ENCODE measurements at places on chromosomes 12 and 14.
A peak's percentile ranks its signal among the peaks of the same experiment; 100 is the strongest.

DNA sequence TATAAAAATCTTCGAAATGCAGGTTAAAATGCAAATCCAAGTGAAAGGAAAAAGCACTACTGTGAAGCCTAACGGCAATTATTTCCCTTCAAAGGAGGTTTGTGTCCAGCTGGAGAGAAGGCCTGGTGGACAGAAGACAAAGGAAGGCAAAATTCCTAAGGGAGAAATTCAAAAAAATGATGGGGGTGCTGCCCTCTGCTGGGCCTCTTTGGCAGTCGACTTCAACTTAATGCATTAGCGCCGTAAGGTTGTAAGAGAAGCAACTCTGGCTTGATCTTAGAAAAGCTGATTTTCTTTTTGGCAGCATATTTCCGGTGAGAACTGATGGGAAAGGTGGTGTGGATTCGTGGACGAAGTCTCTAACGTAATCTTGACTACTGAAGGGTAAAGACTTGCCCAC lies 34.3 kb upstream of the CHFR start:
- DNase-seq: no peak

DNA sequence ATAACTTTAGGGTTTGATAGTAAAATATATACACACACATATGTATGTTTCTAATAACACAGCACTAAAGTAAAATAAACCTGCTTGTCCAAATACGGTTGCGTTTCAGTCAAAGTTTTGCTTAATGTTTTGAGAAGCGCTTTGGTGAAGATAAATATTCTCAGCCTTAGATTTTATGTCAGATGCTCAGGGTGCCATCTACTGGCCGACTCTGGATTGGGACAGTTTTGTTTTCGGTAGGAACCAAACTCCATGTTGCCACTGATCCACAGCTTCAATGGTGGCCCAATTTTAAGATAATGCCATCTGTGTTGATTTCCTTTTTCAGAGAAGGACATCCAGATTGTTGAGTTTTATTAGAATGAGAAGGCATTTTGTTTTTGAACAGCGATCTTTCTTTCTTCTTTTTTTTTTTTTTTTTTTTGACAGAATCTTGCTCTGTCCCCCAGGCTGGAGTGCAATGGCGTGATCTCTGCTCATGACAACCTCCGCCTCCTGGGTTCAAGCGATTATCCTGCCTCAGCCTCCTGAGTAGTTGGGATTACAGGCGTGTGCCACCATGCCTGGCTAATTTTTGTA lies 43.1 kb downstream of the LLPH start:
- DNase-seq: peak; percentile 63

DNA sequence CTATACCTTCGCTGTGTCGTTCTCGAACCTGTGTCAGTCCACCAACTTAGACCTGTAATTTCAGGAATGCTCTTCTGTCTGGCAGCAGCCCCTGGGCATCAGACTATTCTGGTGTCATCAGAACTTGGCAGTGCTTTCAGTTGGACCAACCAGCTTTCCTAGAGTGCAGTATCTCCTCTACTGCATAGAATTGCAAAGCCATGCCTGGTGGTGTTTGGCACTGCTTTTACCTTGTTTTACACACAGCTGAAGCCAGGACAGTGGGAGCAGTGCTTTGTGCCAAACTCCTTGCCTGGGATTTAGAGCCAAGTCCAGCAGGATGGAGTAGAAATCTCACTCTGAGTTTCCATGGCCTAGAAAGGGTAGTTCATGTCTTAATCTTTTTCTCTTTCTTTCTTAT lies 1.5 kb downstream of the FLVCR2 start:
- DNase-seq: no peak

DNA sequence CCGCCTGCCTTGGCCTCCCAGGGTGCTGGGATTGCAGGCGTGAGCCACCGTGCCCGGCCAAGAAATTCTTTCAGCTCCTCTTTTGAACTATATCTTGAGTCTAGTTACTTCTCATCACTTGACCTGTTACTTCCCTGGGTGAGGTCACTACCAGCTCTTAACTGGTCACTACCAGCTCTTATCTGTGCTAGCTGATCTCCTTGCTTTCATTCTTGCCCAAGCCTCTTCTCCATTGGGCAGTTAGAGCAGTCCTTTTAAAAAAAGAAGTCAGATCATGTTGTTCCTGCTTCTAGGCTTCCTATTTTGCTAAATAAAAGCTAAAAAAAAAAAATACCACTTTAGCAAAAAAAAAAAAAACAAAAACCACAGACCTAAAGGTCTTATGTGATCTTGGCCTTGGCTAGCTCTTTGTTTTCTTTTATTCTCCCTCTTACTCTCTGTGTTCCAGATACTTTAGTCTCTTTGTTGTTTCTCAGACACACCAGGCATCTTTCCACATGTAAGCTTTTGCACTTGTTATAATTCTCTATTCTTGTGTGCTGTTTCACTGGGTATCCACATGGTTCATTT lies 63.5 kb downstream of the RAD51B start:
- DNase-seq: no peak

DNA sequence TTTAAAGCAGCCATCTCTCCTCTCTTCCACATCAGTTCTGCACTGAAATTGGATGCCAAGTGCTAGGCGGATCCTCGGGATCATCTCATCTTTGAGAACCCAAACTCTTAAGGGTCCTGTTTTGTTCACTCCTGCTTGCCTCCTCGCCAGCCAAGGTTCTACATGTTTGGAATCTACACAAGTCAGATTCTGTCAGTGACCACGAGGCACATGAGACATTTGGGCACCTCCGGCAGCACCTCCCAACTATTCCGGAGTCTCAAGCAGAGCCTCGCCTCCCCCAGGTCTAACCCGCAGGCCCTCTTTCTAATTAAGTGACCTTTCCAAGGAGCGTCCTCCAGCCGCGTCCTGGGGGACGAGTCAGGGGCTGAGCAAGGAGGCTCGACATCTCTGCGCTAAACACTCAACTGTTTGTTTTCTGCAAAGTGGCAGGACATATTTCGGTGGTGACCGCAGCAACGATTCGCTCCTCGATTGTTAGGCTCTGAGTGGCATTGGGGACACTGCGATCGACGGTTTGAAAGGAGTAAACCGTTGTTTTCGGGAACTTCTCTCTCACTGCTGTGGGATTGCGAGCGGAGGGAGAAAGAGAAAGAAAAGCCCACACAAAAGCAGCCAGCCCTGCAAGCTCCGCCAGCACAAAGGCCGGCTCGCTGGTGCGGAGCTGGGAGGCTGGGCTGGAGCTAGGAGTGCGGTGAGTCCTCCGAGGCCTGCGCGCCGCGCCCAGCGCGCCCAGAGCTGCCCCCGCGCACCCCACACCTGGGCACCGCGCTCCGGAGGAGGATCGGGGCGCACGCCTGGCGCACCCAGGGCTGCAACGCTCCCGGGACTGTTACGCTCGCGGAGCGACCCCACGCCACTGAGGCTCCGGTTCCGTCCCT lies 640 bp downstream of the ARMH4 start:
- DNase-seq: peak; percentile 4

All from stimulated activated naive CD8-positive, alpha-beta T cell treated with anti-CD3 and anti-CD28 coated beads, Interleukin-15, Interleukin-2, amounts not matched to agents 100 U/mL and 50 U/mL, for 24 hours (primary cell).